Activated naive CD8-positive, alpha-beta T cell treated with anti-CD3 and anti-CD28 coated beads, Interleukin-2, amount 50 U/mL, for 24 hours (primary cell): ENCODE measurements at places on chromosomes 5 and 9.

DNA sequence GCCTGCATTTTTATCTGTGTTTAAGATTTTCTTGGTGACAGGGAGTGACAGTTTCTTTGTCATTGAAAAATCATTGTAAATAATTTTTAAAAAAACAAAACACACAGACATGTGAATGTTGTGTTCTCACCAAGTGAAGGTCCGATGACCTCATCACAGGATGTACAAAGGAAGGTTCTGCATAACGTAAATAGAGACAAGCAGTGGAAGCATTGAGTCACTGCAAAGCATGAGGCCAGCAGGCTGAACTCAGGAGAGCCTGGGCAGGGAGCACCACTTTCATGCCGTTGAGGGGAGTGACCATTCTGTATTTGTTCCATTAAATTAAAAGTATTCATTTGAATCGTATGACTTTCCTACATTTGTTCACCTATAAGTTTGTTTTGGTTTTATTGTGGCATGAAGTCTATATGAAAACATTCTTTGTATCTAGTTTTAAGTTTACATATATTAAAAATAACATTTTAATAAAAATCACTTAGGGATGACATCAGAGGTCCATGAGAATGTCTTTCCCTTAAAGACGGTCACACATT, 70.4 kb upstream of the TLE1 start:
- no peaks in the 10 kb centered on the region for H3K36me3 ChIP-seq
- no peak for DNase-seq
- H3K4me3 ChIP-seq = no peak overlapping the region

DNA sequence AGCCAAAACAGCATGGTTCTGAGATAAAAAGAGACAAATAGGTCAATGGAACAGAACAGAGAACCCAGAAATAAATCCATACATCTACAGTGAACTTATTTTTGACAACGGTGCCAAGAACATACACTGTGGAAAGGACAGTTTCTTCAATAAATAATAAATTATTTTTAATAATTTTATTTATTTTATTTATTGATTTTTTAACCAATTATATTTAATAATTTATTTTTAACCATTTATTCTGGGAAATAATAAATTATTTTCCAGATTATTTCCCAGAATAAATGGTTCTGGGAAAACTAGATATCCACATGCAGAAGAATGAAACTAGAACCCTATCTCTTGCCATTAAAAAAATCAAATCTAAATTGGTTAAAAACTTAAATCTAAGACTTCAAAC, 1143.8 kb upstream of the DMAC1 start:
- no peak overlapping the region for H3K4me3 ChIP-seq
- no peaks in the 10 kb centered on the region for H3K36me3 ChIP-seq
- H3K4me1 ChIP-seq = no peaks in the 10 kb centered on the region
- H3K27me3 ChIP-seq = no peaks in the 10 kb centered on the region
- H3K27ac ChIP-seq = no peak overlapping the region
- no peak for DNase-seq

DNA sequence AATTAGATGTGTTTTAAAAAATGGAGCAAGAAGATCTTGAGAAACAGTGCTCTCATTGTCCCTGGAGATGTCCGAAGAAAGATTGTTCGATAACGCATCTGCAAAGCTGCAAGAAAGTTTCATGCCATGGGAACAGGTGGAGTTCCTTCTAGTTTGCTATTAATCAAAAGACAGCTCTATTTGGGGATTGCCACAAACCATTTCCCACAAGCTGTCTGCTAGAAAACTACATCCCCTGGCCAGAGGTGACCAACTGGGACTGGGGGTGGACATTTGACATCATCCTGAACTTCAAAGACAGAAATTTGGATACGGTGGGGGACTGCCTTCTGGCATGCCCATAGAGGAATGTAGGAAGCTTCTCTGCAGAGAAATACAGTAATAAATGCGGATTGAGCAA, 50.8 kb upstream of the OSMR start:
- H3K4me3 ChIP-seq = no peak overlapping the region
- H3K4me1 ChIP-seq = peaks cover 4% of the 10 kb centered on the region
- no peak overlapping the region for H3K27ac ChIP-seq
- no peaks in the 10 kb centered on the region for H3K36me3 ChIP-seq
- H3K27me3 ChIP-seq = peaks cover 23% of the 10 kb centered on the region

GRCh38 chr5:123605822-123606221, 93.8 kb downstream of the CSNK1G3 start:
- no peak overlapping the region for H3K4me3 ChIP-seq
- DNase-seq = no peak
- H3K36me3 ChIP-seq = peaks cover 9% of the 10 kb centered on the region
- no peaks in the 10 kb centered on the region for H3K27me3 ChIP-seq

DNA sequence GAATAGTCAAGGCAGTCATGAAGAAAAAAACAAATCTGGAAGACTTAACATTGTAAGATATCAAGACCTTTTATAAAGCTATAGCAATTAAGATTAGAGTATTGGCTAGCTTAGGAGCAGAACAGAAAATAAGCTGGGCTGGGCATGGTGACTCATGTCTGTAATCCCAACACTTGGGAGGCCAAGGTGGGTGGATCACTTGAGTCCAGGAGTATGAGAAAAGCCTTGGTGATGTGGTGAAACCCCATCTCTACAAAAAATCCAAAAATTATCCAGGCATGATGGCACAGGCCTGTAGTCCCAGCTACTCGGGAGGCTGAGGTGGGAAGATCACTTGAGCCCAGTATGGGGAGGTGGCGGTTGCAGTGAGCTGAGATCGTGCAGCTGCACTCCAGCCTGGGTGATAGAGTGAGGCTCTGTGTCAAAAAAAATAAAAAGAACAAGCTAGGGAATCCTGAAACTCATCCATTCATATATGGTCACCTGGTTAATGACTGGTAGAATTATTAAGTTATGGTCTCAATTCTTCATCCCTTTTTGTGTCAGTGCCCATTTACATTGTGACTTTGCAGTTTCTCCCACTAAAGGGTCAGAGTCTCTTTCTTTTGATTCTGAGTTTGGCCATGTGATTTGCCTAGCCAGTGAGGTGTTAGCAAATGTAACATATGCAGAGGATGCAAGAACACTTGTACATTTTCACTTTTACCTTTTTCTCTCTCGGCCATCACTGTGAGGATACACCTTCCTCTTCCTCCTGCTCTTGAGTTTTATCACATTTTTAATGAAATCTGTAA, 144.6 kb upstream of the SGCD start:
- no peak overlapping the region for H3K27ac ChIP-seq
- no peaks in the 10 kb centered on the region for H3K36me3 ChIP-seq
- no peak for DNase-seq
- H3K27me3 ChIP-seq = no peaks in the 10 kb centered on the region

DNA sequence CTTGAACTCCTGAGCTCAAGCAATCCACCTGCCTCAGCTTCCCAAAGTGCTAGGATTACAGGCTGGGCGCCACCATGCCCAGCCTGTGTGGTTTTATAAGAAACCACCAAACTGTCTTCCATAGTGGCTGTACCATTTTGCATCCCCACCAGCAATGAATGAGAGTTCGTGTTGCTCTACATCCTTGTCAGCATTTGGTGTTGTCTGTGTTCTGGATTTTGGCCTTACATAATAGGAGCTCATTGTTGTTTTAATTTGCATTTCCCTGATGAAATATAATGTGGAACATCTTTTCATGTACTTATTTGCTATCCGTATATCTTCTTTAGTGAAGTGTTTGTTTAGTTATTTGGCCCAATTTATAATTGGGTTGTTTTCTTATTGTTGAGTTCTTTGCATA, 29.8 kb downstream of the PHF2 start:
- DNase-seq = no peak
- peaks cover 5% of the 10 kb centered on the region for H3K4me1 ChIP-seq
- no peaks in the 10 kb centered on the region for H3K27me3 ChIP-seq

- H3K27ac ChIP-seq = no peak overlapping the region
- H3K36me3 ChIP-seq = no peaks in the 10 kb centered on the region
- H3K27me3 ChIP-seq = peaks cover 19% of the 10 kb centered on the region
- H3K4me1 ChIP-seq = no peaks in the 10 kb centered on the region
- H3K4me3 ChIP-seq = no peak overlapping the region
These were observed 38.1 kb downstream of the LIFR start for GRCh38 chr5:38518341-38518740.

- H3K36me3 ChIP-seq = no peaks in the 10 kb centered on the region
- H3K27ac ChIP-seq = no peak overlapping the region
- H3K4me3 ChIP-seq = no peak overlapping the region
- peaks cover 1% of the 10 kb centered on the region for H3K4me1 ChIP-seq
- peak; percentile 34 for DNase-seq
These were observed 171.7 kb downstream of the TTC39B start for GRCh38 chr9:15135164-15135792.

- H3K36me3 ChIP-seq = no peaks in the 10 kb centered on the region
- no peaks in the 10 kb centered on the region for H3K27me3 ChIP-seq
- DNase-seq = no peak
- no peaks in the 10 kb centered on the region for H3K4me1 ChIP-seq
These were observed 304.1 kb downstream of the MAT2B start for GRCh38 chr5:163809473-163809872.

- H3K4me1 ChIP-seq = peaks cover 21% of the 10 kb centered on the region
- no peaks in the 10 kb centered on the region for H3K36me3 ChIP-seq
- H3K27ac ChIP-seq = no peak overlapping the region
- no peaks in the 10 kb centered on the region for H3K27me3 ChIP-seq
- H3K4me3 ChIP-seq = no peak overlapping the region
These were observed 8.8 kb upstream of the N4BP3 start for GRCh38 chr5:178104492-178104891.

DNA sequence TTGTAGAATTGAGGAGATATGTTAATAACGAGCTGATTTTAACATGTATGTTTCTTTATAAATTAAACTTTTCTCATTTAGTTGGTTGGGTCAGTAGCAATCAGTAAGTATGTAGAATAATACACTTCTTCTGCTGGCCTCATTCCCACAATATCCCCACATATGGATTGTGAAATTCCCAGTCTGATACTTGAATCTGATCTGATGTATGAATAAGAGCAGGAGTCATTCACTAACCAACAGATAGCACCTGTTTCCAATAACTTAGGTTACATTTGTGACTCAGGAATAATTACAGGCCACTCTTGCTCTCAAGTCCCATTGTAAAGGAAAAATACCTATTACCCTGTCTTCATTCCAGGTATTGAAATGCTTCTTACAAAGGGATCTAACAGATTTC, 23.9 kb downstream of the SLC36A1 start:
- peaks cover 12% of the 10 kb centered on the region for H3K36me3 ChIP-seq
- H3K27me3 ChIP-seq = no peaks in the 10 kb centered on the region
- H3K27ac ChIP-seq = no peak overlapping the region
- no peaks in the 10 kb centered on the region for H3K4me1 ChIP-seq
- no peak for DNase-seq
- H3K4me3 ChIP-seq = no peak overlapping the region

GRCh38 chr9:22975951-22976350, 529.3 kb downstream of the DMRTA1 start:
- H3K36me3 ChIP-seq = no peaks in the 10 kb centered on the region
- H3K4me1 ChIP-seq = no peaks in the 10 kb centered on the region
- no peaks in the 10 kb centered on the region for H3K27me3 ChIP-seq
- no peak overlapping the region for H3K27ac ChIP-seq
- DNase-seq = no peak

GRCh38 chr5:114148253-114148652, 213.6 kb upstream of the KCNN2 start:
- H3K27me3 ChIP-seq = no peaks in the 10 kb centered on the region
- DNase-seq = no peak
- no peak overlapping the region for H3K4me3 ChIP-seq
- H3K36me3 ChIP-seq = no peaks in the 10 kb centered on the region

DNA sequence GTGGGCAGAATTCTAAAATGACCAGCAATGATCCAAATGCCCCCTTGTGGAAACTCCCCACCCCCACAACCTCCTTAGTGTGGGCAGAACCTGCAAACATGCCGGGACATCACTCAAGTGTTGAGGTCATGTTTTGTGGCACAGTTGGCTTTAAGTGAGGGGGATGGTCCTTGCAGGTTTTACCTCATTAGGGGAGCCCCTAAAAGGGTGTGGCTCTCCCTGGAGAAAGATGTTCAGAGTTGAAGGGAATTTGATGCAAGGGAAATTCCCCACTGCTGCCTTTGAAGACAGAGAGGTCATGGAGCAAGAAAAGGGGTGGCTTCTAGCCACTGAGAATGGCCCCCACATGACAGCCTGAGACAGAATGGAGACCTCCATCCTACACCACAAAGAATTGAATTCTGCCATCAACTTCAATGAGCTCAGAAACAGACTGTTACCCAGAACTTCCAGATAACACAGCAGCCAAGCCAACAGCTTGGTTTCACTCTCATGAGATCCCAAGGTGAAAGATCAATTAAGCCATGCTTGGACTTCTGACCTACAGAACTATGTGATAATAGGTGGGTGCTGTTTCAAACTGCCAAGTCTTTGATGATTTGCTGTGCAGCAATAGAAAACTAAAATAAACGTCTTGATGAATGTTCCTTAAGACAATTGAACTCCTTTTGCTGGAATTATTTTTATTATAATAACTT, 103.4 kb downstream of the MED10 start:
- H3K4me1 ChIP-seq = peaks cover 19% of the 10 kb centered on the region
- H3K4me3 ChIP-seq = peak overlapping the region; percentile 3
- H3K36me3 ChIP-seq = no peaks in the 10 kb centered on the region
- DNase-seq = peak; percentile 32
- H3K27ac ChIP-seq = peak overlapping the region; percentile 34

GRCh38 chr9:136837146-136837855, 5.0 kb upstream of the AJM1 start:
- H3K27ac ChIP-seq = no peak overlapping the region
- H3K4me1 ChIP-seq = peaks cover 7% of the 10 kb centered on the region
- no peak overlapping the region for H3K4me3 ChIP-seq
- no peak for DNase-seq

- H3K4me3 ChIP-seq = no peak overlapping the region
- peaks cover 2% of the 10 kb centered on the region for H3K27me3 ChIP-seq
- no peak for DNase-seq
- H3K36me3 ChIP-seq = no peaks in the 10 kb centered on the region
These were observed 125.1 kb upstream of the SARDH start for GRCh38 chr9:133863257-133863592.

DNA sequence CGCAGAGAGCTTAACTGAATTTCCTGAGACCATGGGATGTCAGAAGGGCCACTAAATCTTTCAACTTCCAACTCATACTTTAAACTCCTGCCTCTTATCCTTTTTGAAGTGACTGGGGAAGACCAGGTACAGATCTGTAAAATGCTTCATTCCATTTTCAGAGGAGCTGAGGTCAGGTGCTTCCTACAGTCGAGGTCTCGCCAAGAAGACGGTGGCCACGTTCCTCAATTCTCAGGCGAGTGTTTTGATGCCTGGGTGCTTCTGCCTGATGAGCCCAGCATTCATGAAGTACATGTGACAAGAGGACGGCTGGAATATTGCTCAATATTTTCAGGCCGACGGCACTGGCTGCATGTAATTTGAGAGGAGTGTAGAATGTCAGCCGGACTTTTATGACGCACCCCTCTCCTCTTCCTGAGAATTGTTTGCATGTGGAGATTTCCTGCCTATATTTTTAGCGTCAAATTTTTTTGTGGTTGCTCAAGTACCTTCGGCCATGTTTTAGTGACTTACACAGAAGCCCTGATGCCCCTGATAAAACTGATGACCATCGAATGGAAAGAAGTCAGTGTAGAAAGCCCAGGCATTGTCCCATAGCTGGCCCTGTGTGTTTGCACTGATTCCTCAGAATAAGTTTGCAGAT, 38.8 kb upstream of the GLRX start:
- DNase-seq = no peak
- no peaks in the 10 kb centered on the region for H3K36me3 ChIP-seq
- H3K4me1 ChIP-seq = peaks cover 80% of the 10 kb centered on the region

- H3K27ac ChIP-seq = no peak overlapping the region
- no peak overlapping the region for H3K4me3 ChIP-seq
- DNase-seq = no peak
- H3K27me3 ChIP-seq = no peaks in the 10 kb centered on the region
- no peaks in the 10 kb centered on the region for H3K4me1 ChIP-seq
These were observed 1342.4 kb upstream of the DMAC1 start for GRCh38 chr9:9142001-9142400.
